HepG2 (cell line): ENCODE measurements at places on chromosomes 5 and 9. TPM values are rescaled to one million over a fixed set of nuclear protein-coding genes. Genes with fewer than 3 reads are reported as not detected.

Gene HMMR
- 48.3 and 82.7 TPM in 2 replicates for total RNA-seq

- no peak for DNase-seq
Measured at GRCh38 chr9:27483576-27483975, 40.5 kb upstream of the IFNK start.

- no peak for DNase-seq
Measured at GRCh38 chr5:53161876-53162275, 52.3 kb upstream of the MOCS2 start.

DNA sequence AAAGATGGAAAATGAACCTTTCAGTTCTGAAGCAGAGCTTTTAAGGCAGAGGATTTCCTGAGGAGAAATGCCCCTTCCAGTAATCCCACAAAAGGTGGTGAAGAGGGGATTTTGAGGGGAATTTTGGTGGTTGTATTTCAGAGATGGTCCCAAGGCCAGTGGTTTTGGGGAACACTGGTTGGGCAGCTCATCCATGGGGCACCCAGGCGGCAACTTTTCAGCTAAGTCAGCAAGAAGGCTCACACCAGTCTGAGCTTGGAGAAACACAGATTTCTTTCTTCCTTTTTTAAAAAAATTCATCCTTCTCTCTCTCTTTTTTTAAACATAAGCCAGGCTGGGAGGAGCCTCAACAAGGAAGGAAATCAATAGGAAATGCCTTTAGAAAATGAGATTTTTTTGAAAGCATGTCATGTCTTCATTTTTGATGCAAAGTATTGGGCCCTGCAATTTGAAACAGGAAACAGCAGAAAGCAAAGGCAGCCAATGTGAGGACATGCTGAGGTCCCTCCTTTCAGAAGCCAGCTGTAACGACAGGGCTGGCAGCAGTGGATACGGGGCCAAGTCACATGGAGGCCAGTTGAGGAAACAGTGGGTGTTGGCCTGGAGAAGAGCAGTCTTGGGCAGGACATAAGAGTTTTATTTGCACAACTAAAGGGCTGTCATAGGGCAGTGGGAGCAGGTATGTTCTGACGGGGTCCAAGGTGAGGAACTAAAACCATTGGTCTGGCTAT lies 155.3 kb upstream of the KLF4 start:
- no peak for DNase-seq

DNA sequence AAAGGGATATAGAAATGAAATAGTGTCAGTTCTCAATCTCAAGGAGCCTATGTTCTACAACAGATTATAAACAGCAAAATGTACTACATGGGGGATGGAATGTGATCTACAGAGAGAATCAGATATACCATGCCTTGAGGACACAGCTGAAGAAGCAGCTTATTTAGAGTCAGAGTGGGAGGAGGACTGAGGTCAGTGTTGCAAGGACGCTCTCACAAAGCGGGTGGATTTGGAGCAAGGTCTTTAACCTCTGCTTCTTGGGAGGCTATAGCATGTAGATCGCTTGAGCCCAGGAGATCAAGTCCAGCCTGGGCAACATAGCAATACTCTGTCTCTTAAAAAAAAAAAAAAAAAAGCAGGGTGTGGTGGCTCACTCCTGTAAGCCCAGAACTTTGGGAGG lies 32.8 kb upstream of the PLIN2 start:
- no peak for DNase-seq

DNA sequence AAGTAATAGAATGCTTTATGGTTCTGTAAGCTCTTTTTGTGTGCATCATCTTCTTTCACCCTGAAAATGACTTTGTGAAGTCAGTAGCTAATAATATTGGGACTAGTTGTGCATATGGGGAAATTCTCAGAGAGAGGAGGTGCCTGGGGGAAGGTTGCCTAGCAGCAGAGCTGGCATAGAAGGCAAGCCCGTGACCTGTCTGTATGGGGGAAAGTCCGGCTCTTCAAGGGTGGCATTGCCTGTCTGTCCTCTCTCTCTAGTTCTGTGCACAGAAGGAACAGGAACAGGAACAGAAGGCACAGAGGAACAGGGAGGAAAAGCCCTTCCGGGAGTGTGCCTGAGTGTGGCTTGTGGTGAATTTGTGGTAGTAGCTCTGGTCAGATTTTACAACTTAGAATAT lies 33.1 kb downstream of the SH3GL2 start:
- no peak for DNase-seq
